ENCODE measurements at places on chromosomes 12 and 14.

DNA sequence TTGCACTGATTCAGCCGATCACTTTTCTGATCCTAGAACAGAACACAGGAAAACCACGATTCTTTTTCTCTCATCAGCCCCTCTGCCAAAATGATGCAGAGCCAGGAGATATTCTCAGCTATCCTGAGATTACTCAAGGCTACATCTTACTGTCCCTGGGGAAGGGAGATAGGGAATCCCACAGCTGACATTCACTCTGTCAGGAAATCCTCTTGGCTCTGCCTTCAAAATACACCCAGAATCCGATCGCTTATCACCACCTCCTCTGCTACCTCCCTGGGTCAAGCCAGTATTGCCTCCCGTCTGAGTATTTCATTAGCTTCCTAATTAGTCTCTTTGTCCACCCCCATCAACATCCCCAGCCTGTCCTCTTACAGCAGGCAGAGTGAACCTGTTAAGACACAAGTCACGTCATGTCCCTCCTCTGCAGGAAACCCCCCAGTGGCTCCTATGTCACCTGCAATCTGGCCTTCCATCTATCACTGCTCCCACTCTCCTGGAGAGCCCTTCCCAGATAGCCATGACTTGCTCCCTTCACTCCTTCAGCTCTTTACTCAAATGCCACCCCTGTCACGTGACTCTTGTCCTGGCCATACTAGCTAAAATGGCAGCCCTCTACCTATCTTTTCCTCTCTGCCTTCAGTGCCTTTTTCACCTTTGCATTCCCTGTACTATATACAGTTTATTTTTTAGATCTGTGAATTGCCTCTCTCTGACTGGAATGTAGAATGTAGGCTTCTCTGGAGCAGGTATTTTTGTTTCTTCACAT, 70.3 kb downstream of the GALNT4 start:
- DNase-seq = no peak

GRCh38 chr12:85065837-85066482, 29.8 kb downstream of the LRRIQ1 start:
- no peak for DNase-seq

DNA sequence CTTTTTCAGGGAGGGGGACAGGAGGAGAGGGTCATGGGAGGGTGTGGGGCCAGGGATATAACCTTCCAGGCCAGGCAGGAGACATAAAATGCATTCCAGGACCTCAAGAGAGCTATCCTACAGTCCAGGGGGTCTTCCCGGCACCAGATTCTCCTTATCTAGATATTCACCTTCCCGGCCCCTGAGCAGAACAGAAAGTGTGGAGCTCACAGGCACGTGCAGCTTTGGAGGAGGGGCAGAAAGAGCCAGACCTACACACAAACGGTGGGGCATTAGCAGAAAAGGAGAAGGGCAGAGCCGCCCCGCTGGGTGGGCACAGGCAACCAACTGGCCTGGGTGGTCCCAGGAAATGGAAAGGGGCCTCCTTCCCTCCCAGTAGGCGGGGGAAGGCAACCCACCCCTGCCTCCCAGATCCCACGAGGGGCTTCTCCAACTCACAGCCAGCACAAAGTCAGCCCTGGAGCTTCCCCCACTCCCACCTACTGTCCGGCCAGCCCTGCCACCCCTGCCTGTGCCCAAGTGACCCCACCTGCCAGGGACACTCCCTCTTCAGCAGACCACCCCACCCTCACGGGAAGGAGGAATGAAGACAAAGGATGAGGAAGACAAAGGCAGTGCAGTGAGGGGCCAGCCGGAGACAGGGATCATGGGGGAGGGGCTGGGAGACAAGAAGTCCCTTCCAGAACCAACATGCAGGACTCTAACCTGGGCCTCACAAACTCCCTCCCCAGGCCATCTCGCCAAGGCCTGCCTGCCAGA, 33.3 kb downstream of the CCDC85C start:
- no peak for DNase-seq

GRCh38 chr12:124412646-124413015, 117.7 kb downstream of the RFLNA start:
- no peak for DNase-seq

DNA sequence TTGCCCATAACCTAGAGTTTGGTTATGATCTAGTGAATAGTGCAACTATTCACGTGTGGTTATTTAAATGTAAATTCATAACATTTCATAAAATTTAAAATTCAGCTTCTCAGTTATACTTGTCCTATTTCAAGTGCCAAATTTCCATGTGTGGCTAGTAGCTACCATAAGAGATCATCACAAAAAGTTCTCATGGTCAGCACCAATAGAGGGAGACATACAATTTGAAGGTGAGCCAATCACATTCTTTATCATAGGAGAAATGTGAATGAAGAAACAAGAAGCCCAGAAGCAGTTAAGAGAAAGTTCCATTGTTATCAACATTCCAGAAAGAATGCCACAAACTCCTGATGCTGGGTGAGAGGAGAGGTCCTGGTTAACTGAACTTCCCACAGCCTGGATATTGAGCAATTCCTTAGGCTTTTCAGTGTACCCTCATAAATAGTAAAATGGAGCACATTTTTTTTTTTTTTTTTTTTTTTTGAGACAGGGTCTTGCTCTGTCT, 892.9 kb upstream of the USP15 start:
- no peak for DNase-seq

DNA sequence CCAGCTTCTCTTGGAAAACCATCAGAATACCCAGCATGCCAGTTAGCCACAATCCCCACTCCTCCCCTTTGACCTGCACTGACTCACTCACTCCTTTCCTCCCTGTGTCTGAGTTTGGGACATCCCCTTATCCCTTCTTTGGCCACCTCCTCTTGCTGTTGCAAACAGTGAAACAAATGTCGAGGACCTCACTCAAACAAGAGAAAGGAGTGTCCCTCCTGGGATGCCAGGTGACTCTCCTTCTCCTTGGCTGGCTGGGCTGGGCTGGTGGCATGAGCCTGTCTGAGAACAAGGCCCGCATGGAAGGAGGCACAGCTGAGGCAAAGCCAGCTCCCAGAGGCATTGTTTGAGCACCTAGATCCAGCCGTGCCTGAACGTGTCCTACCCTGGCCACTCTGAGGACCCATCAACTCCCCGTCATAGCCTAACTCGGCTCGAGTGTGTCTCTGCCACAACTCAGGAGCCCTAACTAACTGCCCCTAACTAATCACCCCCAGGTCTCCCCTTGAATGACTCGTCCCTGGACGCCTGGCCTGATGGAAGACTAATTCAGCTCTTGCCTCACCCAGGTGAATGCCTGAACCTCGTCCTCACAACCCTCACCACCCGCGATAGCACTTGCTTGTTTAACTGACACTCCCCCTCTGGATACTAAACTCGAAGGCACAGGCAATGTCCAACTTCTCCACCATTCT, 43.0 kb downstream of the NCOR2 start:
- DNase-seq = no peak

DNA sequence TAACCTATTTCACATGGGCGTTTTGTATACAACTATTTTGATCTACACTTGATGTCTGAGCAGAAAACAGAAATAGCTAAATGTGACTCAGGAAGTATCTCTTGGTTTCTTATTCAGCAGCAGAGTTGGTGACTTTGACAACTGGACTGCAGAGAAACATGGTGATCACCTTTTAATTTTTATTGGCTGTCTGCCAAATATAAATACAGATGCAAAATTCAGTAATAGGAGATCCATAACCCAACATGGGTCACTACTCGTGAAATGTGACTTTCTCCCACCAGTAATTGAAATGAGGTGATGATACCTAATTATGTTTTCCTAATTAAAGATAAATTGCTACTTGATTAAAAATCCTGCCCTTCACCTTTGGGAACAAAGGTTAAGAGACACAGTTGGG, 487.1 kb downstream of the NELL2 start:
- no peak for DNase-seq
